ENCODE measurements at places on chromosomes 11 and 22. TPM values are rescaled to one million over a fixed set of nuclear protein-coding genes. Genes with fewer than 3 reads are reported as not detected.

DNA sequence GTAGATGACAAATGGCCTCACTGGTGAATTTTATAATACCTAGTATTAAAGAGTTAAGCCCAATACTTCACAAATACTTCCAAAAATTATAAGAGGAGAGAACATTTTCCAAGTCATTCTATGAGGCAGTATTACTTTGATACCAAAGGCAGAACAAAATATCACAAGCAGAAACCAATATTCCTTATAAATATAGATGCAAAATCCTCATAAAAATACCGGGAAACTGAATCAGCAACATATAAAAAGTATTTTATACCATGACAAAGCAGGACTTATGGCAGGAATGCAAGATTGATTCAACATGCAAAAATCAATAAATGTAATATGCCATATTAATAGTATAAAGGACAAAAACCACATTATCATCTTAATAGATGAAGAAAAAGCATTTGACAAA, 22.1 kb upstream of the AMPD3 start:
- no peaks in the 10 kb centered on the region for H3K27me3 ChIP-seq
- DNase-seq: no peak
- peaks cover 10% of the 10 kb centered on the region for H3K4me1 ChIP-seq
- no peak overlapping the region for H3K27ac ChIP-seq
- no peak overlapping the region for H3K4me3 ChIP-seq

- H3K27ac ChIP-seq: no peak overlapping the region
- H3K4me1 ChIP-seq: no peaks in the 10 kb centered on the region
- DNase-seq: no peak
- H3K27me3 ChIP-seq: no peaks in the 10 kb centered on the region
- no peak overlapping the region for H3K4me3 ChIP-seq
- H3K36me3 ChIP-seq: no peaks in the 10 kb centered on the region
Measured at GRCh38 chr11:74175920-74176319, 4.8 kb downstream of the PPME1 start.

DNA sequence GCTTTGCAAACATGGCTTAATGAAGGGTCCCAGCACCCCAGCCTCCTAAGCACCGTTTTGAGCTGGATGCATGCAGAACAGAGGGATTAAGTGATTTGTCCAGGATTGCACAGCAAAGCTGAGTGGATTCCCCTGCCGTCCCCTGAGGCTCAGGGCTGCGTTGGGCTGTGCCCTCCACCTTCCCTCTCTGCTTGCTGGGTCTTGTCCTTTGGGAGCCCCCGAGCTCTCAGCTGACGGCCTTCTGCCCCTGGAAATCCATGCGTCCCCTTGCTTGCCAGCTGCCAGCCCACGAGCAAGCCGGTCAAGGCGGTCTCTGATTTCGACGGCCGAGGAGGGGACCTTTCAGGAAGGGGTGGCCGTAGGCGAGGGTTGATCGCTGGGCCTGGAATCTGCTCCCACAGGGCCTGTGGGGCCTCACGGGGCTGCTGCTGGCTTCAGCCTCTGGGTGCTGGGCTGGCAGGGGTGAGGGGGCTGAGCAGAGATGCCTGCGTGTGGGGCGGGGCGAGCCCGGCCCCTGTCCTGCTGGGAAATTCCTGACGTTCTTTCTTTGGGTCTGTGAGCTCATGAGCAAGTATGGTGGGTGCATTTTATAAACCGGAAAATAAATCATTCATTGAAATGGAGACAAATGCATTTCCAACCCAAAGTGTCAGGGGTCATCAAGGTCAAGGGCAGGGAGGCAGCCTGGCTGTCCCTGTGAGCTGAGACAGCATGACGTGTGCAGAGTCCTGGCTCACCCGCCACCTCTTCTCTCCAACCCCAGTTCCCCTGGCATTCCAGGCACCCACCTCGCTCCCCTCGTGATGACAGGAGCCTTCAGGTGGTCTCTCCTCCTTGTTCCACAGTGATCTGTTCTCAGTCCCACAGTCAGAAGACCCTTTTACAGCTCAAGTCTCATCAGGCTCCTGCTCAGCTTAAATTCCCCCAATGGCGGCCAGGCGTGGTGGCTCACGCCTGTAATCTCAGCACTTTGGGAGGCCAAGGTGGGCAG, 28.1 kb downstream of the FGF4 start:
- peaks cover 78% of the 10 kb centered on the region for H3K27me3 ChIP-seq
- H3K27ac ChIP-seq: no peak overlapping the region
- peaks cover 10% of the 10 kb centered on the region for H3K4me1 ChIP-seq
- H3K36me3 ChIP-seq: peaks cover 18% of the 10 kb centered on the region
- no peak overlapping the region for H3K4me3 ChIP-seq
- DNase-seq: no peak

DNA sequence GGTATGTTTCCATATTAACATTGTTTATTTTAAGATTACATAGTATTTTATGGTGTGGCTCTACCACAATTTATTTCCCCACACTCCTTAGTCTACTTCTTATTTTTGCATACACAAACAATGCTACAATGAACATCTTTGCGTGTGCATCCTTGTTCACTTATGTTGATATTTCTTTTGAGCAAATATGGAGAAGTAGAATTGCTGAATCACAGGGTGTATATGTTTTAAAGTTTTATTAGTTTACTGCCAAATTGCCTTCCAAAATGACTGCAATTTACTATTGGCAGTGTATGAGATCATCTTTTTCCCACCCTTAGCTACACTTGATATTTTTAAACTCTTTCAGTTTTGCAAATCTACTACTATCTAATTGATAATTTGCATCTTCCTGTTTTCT, 38.7 kb upstream of the FAR1 start:
- H3K36me3 ChIP-seq: no peaks in the 10 kb centered on the region
- H3K27me3 ChIP-seq: peaks cover 34% of the 10 kb centered on the region
- H3K27ac ChIP-seq: no peak overlapping the region
- H3K4me1 ChIP-seq: no peaks in the 10 kb centered on the region
- no peak for DNase-seq

DNA sequence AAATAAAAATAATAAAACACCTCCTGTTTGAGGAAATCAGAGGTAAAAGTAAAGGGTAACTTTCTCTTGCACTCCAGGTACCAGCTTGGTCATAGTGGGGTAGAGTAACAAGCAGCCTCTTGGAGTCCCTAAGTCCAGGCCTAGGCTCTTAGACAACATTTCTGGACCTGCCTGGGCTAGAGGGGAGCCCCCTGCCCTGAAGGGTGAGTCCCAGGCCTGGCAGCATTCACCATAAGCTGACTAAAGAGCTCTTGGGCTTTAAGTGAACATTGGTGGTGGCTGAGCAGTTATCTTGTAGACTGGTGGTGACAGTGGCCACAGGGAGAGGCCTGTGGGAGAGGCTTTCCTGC, 18.6 kb upstream of the OR56A3 start:
- H3K36me3 ChIP-seq: no peaks in the 10 kb centered on the region
- no peak for DNase-seq
- no peak overlapping the region for H3K4me3 ChIP-seq
- H3K27ac ChIP-seq: no peak overlapping the region
- no peaks in the 10 kb centered on the region for H3K4me1 ChIP-seq
- H3K27me3 ChIP-seq: no peaks in the 10 kb centered on the region

The VSIG10L2 gene
- total RNA-seq: not detected

The KCNJ1 gene
- not detected for total RNA-seq
